Posterior vena cava (tissue), 2 donors: ENCODE measurements at places on chromosomes 4 and X. TPM values are rescaled to one million over a fixed set of nuclear protein-coding genes. Genes with fewer than 3 reads are reported as not detected.

Gene SLC7A11
- total RNA-seq: 1.9 TPM

Gene MND1
- 1.9 TPM for total RNA-seq

Gene KDR
- 14.5 TPM for total RNA-seq

Gene DKK2
- 1.1 TPM for total RNA-seq

Gene GAR1
- total RNA-seq: 14.6 TPM

Gene UCP1
- total RNA-seq: not detected

Gene AFM
- total RNA-seq: not detected

Gene CENPE
- 2.2 TPM for total RNA-seq

Gene NAA11
- total RNA-seq: not detected
